Cerebellum (tissue), 4 donors: ENCODE measurements at places on chromosomes 6 and 20.
A peak's percentile ranks its signal among the peaks of the same experiment; 100 is the strongest.

- DNase-seq, result no peak
These were observed 244.6 kb downstream of the HAO1 start for GRCh38 chr20:7695635-7696034.

DNA sequence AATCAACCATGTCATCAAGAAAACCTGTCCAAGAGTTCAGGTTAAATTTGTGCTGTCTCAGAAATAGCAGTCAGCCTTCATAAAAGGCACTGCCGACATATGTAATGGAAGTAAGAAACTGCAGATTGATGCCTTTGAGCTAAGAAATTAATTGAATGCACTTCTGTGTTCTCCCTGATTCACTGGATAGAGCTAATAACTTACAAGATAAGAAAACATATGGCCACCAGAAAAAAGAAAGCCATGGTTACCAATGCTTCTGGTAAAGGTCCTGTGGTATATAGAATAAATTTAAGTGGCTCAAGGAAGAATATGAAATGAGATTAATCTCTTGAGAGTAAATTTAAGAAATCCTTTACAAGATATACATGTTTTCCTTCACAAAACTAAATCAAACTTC is 242.5 kb upstream of the UFL1 start:
- no peak for DNase-seq

DNA sequence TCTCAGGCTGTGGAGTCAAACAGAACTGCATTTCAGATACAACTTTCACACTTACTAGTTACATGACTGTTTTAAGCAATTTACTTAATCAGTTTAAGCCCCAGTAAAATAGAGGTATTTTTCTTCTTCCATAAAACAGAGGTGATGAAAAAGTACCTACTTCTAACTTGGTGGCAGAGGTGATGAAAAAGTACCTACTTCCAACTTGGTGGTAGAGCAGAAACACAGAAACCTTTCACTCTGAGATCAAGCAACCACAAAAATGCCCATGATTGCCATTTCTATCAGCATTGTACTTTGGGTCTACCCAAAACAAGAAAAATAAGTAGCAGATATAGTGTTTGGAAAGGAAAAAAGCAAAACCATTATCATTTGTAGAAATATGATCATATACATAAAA is 148.7 kb downstream of the OPRM1 start:
- no peak for DNase-seq

DNA sequence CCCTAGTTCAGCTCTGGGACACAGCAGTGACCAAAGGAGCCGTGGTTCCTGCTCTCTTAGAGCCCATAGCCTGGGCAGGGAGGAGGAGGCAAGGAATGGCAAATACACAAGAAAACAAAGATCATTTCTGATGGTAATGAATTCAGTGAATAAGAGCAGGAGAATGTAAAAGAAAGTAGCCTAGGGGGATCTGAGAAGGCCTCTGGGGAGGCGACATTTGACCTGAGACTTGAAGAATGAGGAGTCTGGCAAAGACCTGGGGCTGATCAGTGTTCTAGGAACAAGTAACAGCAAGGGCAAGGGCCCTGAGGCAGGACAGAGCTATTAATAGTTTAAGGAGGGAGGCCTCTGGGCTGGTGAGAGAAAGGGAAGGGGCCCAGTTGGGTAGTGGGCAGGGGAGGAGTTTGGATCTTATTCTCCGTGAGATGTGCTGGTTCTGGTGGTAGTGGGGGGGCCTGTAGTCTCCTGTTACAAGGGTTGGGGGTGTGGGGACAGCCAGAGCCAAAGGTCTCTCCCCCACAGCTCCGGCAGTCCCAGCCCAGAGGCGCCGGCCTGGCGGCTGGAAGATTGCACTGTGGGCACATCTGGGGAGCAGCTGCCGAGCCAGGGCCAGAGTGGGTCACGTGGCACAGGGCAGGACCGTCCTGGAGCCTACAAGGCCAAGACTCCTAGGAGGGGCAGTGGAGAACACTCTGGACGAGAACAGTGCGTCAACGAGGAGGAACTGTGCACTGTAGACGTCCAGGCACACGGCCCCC is 9.3 kb upstream of the ID1 start:
- no peak for DNase-seq

DNA sequence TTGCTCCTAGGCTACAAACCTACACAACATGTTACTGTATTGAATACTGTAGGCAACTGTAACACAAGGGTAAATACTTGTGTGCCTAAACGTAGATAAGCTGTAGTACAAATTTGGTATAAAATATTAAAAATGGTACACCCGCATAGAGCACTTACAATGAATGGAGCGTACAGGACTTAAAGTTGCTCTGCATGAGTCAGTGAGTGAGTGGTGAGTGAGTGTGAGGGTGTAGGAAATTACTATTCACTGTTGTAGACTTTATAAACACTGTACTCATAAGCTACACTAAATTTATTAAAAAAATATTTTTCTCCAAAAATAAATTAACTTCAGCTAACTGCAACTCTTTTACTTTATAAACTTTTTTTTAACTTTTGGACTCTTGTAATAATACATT is 391.6 kb downstream of the ADGRB3 start:
- DNase-seq, result no peak

DNA sequence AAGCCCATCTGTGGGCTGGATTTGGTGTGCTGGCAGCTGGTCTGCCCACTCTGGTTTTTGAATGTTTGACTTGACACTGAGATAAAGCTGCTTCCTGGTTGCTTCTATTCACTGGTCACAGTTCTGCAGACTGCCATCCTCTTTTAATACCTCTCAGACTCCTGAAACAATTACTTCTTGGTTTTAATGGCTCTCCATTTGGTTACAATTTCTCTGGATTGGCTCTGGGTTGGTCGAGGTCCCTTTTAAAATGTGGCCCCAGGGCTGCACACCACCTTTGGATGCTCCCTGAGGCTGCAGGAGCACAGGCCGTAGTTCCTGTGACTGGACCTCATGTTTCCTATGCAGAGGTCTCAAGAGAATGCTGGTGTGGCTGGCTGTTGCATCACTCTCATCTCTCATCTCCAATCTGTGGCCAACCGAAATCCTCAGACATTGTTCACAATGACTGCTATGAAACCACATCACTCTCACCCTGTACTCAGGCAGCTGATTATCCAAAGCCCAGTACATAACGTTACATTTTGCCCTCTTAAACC is 98.5 kb downstream of the INSM1 start:
- no peak for DNase-seq

GRCh38 chr6:93970684-93971083 is 551.3 kb upstream of the EPHA7 start:
- no peak for DNase-seq

- no peak for DNase-seq
These were observed 43.0 kb downstream of the TSPYL4 start for GRCh38 chr6:116210750-116211425.

- DNase-seq, result no peak
These were observed 93.6 kb upstream of the NFATC2 start for GRCh38 chr20:51636123-51636522.

- DNase-seq, result peak; percentile 36
These were observed at the start of gene RNF182 for GRCh38 chr6:13924949-13925881. RNF182 (plus strand) TSS chr6:13924952; CDS start chr6:13977120, 52,168 bp downstream.

DNA sequence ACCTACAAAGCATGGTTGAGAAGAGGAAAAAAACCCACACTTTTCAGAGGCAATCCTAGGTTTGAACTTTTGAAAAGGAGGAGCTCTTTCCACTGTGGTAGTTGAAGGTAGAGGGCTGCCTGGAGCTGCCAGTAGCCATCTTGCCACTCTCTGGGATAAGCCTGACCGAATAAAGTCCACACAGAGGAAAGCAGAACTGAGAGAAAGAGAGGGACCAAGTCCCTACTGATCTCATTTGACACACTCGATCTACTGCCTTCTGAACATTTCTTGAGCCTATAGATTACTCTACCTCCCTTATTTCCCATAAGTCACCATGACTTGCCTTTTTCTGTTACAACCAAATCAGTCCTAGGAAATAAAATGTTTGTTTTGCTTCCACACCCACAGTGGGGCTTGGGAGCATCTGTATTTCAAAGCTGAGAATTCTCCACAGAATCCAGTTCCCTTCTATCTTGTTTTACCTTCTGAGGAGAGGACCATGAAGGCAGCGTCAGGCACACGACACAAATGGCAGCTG is 147.0 kb upstream of the PTPRK start:
- no peak for DNase-seq
